Stimulated activated CD8-positive, alpha-beta memory T cell treated with anti-CD3 and anti-CD28 coated beads, Interleukin-15, amount 100 ng/mL, for 48 hours (primary cell): ENCODE measurements at places on chromosomes 2 and 18.

DNA sequence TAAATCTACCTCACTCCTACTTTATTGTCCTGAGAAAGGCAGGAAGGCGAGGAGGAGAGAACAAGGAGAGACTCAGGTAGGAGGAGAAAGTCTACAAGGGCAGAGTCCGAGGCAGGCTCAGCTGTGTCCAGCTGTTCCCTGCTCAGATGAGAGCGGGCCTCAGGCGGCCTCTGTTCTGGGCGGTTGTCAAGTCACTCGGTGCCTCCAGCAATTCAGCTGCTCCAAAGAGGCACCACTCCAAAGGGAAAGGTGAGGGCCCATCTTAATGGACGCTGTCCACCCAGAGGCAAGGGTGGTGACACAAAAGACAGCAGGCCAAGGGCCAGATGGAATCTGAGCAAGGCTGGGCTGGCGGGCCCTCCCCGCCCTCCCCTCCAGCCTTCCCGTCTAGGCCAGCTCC is 101.4 kb upstream of the EPAS1 start:
- no peak for DNase-seq

DNA sequence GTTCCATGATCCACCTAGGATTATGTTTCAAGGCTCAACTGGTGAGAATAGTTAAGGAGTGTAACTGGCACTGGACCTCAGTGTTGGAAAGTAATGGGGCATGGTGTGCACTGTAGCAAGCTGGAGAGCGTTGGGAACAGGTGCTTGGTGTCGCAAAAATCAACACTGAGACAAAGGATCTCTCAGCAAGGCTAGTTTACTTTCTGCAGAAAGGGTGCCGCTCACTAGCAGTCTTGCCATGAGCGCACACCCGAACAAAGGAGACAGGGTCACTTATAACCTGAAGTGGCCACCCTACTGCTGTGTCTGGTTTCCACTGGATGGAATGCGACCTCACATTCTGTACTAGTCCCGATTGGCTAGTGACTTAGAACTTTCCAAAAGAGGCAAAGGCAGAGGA is 133.2 kb downstream of the TMEM17 start:
- no peak for DNase-seq

DNA sequence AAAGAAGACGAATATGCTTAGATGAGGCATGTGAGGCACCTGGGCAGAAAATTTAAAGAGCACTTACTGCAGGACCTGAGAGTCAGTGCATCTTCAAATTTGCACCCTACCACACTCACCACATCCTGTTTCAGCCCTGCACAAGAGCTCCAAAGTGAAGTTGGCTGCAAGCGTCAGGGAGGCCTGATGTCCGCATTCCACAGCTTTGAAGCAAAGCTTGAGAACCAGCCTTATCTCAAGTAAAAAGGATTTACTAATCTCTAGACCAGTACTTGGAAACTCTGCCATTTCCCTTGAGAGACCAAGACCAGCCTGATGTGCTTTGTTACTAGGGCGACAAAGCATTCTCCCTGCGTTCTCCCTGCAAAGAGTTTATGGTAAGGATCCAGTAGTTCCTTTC is 3.4 kb upstream of the ASNSD1 start:
- DNase-seq = no peak

DNA sequence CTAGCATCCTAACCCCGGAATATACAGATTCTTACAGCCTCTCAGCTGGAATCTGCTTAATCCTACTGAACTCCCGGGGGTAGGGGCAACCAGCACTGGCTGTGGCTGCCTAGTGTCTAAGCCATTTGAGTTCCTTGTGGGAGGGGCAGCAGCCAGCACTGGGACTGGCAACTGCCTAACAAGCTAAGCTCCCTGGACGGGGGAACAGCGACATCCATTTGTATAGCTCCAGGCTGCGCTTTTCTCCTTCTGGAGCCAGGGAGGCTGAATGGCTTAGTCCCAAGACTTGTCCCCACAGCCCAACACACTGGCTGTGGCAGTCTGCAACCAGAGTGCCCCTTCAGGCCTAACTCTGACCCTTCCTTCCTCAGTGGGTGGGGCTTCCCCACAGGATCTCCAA is 787.2 kb downstream of the METTL4 start:
- DNase-seq = no peak

GRCh38 chr18:77012806-77013541 is 119.6 kb downstream of the MBP start:
- DNase-seq = no peak

- no peak for DNase-seq
Measured at GRCh38 chr2:109135359-109136197, 6.6 kb downstream of the SH3RF3 start.
